ENCODE measurements at places on chromosomes 2 and 18. TPM values are rescaled to one million over a fixed set of nuclear protein-coding genes. Genes with fewer than 3 reads are reported as not detected.
A peak's percentile ranks its signal among the peaks of the same experiment; 100 is the strongest.

DNA sequence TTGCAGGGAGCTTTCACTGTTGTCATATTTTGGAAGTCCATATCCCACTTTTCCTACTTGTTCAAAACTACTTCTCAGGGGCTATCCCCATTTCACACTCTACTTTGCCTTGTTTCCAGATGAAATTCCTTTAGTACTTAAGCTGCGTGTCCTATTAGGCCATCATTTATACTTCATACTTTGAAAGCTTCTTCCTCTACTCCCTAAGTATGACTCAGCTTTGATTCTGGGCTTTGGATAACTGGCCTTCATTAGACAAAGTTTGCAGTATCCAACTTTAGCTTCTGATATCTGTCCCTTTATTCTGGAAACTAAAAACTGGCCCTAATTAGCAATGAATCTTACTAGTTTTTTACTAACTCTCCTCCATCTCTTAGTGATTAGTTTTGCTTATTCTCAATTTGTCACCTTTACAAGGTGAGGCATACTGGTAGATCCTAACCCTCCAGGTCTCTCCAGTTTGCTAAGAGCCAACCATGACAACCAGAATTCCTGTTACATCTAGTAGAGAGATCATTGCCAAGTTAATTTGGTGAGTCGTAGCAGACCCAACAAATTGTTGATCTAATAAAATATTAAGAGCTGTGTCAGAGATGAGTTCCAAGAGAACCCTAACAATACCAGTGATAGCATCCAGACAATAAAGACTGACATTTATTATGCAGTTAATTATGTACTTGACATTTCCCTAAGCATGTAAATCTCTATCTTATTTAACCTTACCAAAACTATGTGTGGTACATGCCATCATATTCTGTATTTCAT, 31.2 kb upstream of the ITGAV start:
- DNase-seq: no peak
- no peak overlapping the region for H3K27ac ChIP-seq
- H3K36me3 ChIP-seq: no peaks in the 10 kb centered on the region
- no peaks in the 10 kb centered on the region for H3K4me1 ChIP-seq
- H3K4me3 ChIP-seq: no peak overlapping the region

- no peaks in the 10 kb centered on the region for H3K27me3 ChIP-seq
- no peaks in the 10 kb centered on the region for H3K36me3 ChIP-seq
- no peak overlapping the region for H3K27ac ChIP-seq
Observed at GRCh38 chr2:137813176-137813575, 151.1 kb upstream of the HNMT start.

Gene PLEKHH2
- total RNA-seq: 9.7 TPM

Gene UGT1A6
- total RNA-seq: 40.2 TPM

GRCh38 chr2:8004250-8004681, 677.6 kb upstream of the ID2 start:
- H3K4me1 ChIP-seq: peaks cover 4% of the 10 kb centered on the region
- no peaks in the 10 kb centered on the region for H3K36me3 ChIP-seq
- H3K27me3 ChIP-seq: no peaks in the 10 kb centered on the region
- H3K27ac ChIP-seq: peak overlapping the region; percentile 36
- peak; percentile 48 for DNase-seq

Gene SLC9A4
- not detected for total RNA-seq

- no peak overlapping the region for H3K27ac ChIP-seq
- no peaks in the 10 kb centered on the region for H3K27me3 ChIP-seq
- H3K4me3 ChIP-seq: no peak overlapping the region
- no peaks in the 10 kb centered on the region for H3K4me1 ChIP-seq
- no peaks in the 10 kb centered on the region for H3K36me3 ChIP-seq
Observed at GRCh38 chr18:28071199-28071598, 105.7 kb downstream of the CDH2 start.

Gene CMPK2
- total RNA-seq: 4.9 TPM

Gene LCT
- total RNA-seq: 0.32 TPM

DNA sequence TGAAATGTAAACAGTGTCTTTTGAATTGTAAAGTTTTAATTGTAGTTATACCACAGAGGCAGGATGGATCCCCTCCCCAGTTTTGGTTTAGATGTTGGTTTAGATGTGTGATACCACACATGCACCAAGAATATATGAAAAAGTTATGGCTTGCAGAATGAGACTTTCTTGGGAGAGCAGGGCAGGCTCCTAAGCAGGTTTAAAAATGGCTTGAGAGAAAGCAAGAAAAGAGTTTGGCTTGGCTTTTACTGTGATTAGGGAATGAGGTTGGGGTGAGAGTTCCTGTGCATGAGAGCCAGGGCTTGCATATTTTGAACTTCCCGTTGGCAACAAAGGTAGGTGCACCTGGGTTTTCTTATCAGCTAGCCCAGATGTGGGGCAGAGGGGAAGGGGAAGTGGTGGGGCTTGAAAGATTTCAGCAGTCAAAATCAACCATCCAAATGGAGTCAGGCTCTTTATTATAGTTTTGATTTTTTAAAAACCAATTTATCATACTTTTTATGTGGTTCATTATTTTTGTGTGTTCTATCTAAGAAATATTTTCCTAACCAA, 246.9 kb downstream of the MTX2 start:
- H3K4me1 ChIP-seq: no peaks in the 10 kb centered on the region
- H3K36me3 ChIP-seq: no peaks in the 10 kb centered on the region
- no peak overlapping the region for H3K4me3 ChIP-seq

Gene DUSP2
- total RNA-seq: 1.6 TPM

Gene ABCB11
- 18.4 TPM for total RNA-seq

DNA sequence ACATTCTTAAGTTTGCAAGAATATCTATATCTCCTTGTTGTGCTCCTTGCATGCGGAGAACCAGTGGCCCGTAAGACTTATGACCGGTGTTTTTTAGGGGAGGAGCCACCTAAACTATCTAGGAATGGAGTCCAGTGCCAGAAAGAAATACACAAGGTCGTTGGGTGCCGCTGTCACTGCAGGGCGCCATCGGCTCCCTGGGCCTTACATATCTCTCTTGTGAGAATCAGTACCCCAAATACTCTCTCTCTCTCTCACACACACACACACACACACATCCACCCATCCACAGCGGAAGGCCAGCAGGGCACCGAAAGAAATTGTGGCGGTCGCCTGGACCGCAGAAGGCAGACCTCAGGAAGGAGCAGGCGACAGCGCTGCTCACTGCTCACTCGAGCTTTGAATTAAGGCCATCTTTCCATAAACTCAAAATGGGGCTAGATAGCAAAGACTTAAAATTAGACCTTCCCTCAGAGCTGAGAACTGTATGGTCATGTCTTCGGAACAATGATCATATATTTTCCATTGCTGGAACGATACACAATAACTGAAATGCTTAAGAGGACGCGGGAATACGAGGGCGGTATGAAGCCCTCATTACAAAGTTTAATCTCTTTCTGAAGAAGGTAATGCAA, 10.4 kb downstream of the NR4A2 start:
- no peak overlapping the region for H3K27ac ChIP-seq
- peaks cover 53% of the 10 kb centered on the region for H3K27me3 ChIP-seq
- DNase-seq: no peak
- no peaks in the 10 kb centered on the region for H3K36me3 ChIP-seq
- H3K4me3 ChIP-seq: peak overlapping the region; percentile 30

DNA sequence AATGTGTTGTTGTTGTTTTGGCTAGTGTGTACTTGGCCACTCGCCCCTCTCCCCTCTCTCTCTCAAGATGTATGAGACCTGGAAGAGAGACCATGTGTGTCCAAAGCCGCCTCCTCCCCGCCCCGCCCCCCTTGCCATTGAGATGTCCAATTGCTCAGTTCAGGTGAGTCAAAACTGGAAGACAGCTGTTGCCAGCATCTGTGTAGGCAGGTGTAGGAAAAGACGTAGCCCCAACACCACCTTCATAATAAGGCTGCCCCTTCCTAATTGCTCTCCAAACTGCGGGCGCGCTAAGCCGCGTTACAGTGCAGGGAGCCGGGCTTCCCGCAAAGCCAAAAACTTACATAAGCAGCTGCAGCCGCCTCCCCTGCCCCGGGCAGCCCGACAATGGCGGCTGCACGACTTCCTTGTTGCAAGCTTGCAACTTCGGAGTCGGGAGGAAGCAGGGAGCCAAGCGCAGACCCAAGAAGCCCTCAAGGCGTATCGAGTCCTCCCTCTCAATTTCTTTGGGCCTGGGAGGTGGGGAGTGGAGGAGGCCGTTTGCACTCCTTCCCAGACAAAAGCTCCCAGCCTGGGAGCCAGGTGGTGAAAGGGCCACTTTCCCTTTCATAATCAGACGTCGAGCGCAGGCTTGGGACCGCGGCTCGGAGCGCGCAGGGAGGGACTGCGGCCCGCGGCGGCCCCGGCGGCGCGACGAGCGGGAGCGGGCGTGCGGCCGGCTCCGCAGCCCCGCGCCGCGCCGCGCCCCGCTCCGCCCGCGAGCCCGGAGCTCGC, 882 bp downstream of the ZBTB14 start:
- H3K27ac ChIP-seq: peak overlapping the region; percentile 99
- H3K27me3 ChIP-seq: no peaks in the 10 kb centered on the region
- peaks cover 10% of the 10 kb centered on the region for H3K36me3 ChIP-seq
- peak overlapping the region; percentile 81 for H3K4me3 ChIP-seq
- peaks cover 14% of the 10 kb centered on the region for H3K4me1 ChIP-seq

Gene TNFRSF11A
- 23.9 TPM for total RNA-seq

Gene IL37
- total RNA-seq: 1.1 TPM

- H3K4me3 ChIP-seq: no peak overlapping the region
- no peaks in the 10 kb centered on the region for H3K27me3 ChIP-seq
- no peaks in the 10 kb centered on the region for H3K4me1 ChIP-seq
- no peak for DNase-seq
Observed at GRCh38 chr2:101036562-101036961, 34.5 kb downstream of the RPL31 start.

- H3K27ac ChIP-seq: peak overlapping the region; percentile 75
- H3K4me3 ChIP-seq: no peak overlapping the region
- DNase-seq: no peak
- H3K4me1 ChIP-seq: peaks cover 2% of the 10 kb centered on the region
- no peaks in the 10 kb centered on the region for H3K27me3 ChIP-seq
- H3K36me3 ChIP-seq: no peaks in the 10 kb centered on the region
Observed at GRCh38 chr2:23522726-23523372, 137.9 kb downstream of the KLHL29 start.

Gene SCG2
- total RNA-seq: 4.3 TPM

- no peaks in the 10 kb centered on the region for H3K27me3 ChIP-seq
- DNase-seq: peak; percentile 51
- peak overlapping the region; percentile 45 for H3K27ac ChIP-seq
- H3K4me3 ChIP-seq: no peak overlapping the region
Observed at GRCh38 chr2:64401529-64401880, 52.5 kb upstream of the LGALSL start.

DNA sequence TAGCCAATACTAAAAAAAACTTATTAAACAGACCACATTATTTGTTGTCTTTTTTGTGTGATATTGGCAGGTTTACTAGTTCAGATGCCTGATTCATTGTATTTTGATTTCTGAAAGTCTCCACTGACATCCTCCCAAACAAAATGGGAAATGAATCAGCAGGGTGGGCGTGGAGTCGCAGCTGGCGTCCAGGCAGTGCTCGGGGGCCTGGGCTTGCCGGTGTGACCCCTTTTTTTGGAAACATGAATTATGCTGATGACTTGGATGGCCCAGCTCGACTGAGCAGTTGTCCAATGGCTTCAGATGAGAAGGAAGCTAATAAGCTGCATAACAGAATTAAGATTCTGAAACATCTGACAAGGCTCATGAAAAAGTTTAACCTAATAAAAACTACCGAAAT, 1.7 kb upstream of the KCNG2 start:
- no peaks in the 10 kb centered on the region for H3K36me3 ChIP-seq
- no peak overlapping the region for H3K27ac ChIP-seq
- peaks cover 19% of the 10 kb centered on the region for H3K4me1 ChIP-seq
- H3K4me3 ChIP-seq: no peak overlapping the region
- DNase-seq: no peak

DNA sequence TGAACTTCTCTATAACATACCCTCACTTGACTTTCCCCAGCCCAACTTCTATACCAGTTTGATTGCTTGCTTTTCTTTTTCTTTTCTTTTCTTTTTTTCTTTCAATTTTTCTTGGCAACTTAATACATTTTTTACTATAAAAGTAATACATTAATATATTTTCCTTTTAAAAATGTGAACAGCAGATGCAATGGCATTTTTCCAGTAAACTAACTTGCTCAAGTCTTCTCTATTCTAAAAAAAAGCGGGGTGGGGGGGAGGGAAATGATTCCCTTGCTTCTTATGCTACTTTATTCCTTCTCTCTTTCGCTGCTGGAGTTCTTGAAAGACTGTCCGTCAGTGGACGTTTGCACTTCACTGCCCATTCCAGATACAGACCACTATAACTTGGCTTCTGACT, 70.5 kb downstream of the RBMS1 start:
- DNase-seq: no peak
- H3K27me3 ChIP-seq: peaks cover 23% of the 10 kb centered on the region
- no peak overlapping the region for H3K4me3 ChIP-seq

GRCh38 chr2:113113807-113114206, 13.6 kb upstream of the IL1RN start:
- no peak overlapping the region for H3K4me3 ChIP-seq
- peaks cover 8% of the 10 kb centered on the region for H3K4me1 ChIP-seq
- H3K36me3 ChIP-seq: no peaks in the 10 kb centered on the region

- no peaks in the 10 kb centered on the region for H3K36me3 ChIP-seq
- H3K27ac ChIP-seq: peak overlapping the region; percentile 37
- no peak overlapping the region for H3K4me3 ChIP-seq
- no peak for DNase-seq
- H3K4me1 ChIP-seq: no peaks in the 10 kb centered on the region
- no peaks in the 10 kb centered on the region for H3K27me3 ChIP-seq
Observed at GRCh38 chr2:7007488-7007845, 90.3 kb downstream of the RNF144A start.

DNA sequence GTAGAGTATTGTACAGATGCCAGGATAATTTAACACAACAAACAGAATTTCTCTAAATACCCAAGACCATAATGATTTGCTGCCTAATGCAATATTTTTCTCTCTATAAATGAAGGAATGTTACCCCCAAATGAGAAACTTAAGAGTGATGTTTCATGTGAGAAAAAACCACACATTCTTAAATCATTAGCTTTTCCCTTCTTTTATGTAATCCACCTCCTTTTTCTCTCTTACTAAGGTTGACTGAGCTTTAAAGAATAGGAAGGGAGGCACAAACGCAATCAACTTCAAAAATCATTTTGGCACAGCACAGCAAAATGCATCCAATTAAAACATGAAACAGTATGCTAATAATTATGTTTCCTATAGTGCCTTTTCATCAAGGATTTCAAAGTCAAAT, 698.1 kb upstream of the CDH2 start:
- no peaks in the 10 kb centered on the region for H3K36me3 ChIP-seq
- no peaks in the 10 kb centered on the region for H3K27me3 ChIP-seq
- DNase-seq: no peak
- no peaks in the 10 kb centered on the region for H3K4me1 ChIP-seq
- no peak overlapping the region for H3K27ac ChIP-seq

- H3K27ac ChIP-seq: no peak overlapping the region
- no peak for DNase-seq
- no peaks in the 10 kb centered on the region for H3K27me3 ChIP-seq
- H3K4me1 ChIP-seq: peaks cover 7% of the 10 kb centered on the region
- H3K4me3 ChIP-seq: no peak overlapping the region
Observed at GRCh38 chr2:12488352-12489318, 228.1 kb upstream of the TRIB2 start.

DNA sequence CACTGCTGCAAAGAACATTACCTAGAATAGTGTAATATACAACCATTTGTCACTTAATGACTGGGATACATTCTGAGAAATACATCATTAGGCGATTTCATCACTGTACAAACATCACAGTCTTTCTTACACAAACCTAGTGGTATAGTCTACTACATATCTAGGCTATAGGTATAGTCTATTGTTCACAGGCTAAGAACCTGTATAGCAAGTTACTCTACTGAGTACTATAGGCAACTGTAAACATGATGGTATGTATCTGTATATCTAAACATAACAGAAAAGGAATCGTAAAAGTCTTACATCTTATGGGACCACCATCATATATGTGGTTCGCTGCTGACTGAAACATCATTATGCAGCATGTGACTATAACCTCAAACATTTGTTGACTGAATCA, 21.4 kb downstream of the SP3 start:
- H3K27ac ChIP-seq: no peak overlapping the region
- H3K36me3 ChIP-seq: no peaks in the 10 kb centered on the region
- no peak overlapping the region for H3K4me3 ChIP-seq

Gene MAPK4
- total RNA-seq: 1.6 TPM

Gene CFAP221
- total RNA-seq: not detected

Measured in transverse colon (tissue), 4 donors.